Karpas-422 (cell line): ENCODE measurements at places on chromosomes 2 and 18.

- H3K27ac ChIP-seq, result no peak overlapping the region
- H3K27me3 ChIP-seq, result no peaks in the 10 kb centered on the region
- no peak overlapping the region for H3K4me3 ChIP-seq
- no peak for DNase-seq
- H3K4me1 ChIP-seq, result peaks cover 82% of the 10 kb centered on the region
Observed at GRCh38 chr2:190186238-190186637, 123.7 kb upstream of the MSTN start.

GRCh38 chr2:228869636-228870264, 401.3 kb downstream of the PID1 start:
- H3K27ac ChIP-seq, result no peak overlapping the region
- H3K4me3 ChIP-seq, result no peak overlapping the region
- H3K4me1 ChIP-seq, result no peaks in the 10 kb centered on the region
- no peaks in the 10 kb centered on the region for H3K36me3 ChIP-seq

DNA sequence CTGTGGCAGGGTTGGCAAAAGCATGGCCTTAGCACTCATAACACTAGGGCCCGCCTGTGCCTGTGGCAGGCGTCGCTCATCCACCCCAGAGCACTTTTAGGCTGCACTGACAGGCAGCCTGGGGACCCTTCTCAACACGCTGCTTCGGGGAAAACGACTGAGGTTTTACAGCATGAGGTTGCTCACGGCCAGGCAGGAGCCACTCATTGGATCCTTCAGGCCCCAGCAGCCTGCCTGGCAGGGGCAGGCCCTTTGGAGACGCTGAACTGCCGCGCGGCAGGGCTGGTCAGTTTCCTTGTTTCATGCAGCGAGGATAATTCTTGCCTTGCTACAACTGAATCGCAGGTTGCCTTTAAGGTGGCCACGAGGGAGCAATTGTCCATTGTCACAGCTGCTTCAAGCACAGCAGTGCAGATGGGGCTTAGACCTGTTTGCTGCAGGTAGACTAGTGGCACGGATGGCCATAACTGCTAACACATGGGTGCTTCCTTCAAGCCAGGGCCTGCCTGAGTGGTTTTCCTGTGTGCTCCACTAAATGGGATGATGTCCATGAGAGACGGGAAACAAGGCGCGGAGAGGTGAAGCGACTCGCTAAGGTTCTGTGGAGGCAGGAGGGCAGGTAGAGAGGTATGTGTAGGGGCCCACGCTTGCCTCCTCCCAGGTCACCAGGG, 49.9 kb upstream of the HS6ST1 start:
- H3K27me3 ChIP-seq, result no peaks in the 10 kb centered on the region
- no peak overlapping the region for H3K27ac ChIP-seq
- no peaks in the 10 kb centered on the region for H3K36me3 ChIP-seq
- H3K4me1 ChIP-seq, result no peaks in the 10 kb centered on the region

DNA sequence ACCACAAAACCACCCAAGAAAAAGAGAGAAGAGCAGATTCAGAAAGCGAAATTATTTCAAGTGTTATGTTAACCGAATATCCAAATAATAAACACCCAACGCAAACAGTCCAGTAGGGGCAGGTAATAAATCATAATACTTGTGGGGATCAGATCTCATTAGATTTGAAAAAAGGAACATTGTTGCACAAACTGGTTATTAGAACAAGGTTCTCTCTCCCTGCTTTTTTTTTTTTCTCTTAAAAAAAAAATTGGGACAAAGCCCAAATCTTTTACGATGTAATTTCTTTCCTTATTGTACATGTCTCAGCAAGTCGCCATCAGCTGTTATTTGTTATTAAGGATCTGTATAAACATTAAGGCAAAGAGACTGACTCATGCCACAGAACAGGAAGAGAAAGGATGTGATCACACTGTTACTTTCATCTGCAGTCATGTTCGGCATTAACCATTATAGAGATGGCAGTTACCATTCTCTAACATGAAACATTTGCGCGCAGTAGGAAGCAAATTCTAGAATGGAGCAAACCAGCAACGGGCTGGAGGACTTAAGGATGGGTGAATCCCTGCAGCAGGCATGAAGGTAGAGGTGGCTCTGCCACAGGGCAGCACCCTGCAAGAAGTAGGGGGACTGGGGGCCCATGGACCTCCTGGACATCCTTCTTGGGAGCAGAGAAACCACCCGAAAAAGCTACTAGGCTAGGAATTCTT, 42.0 kb downstream of the EPHA4 start:
- H3K4me1 ChIP-seq, result no peaks in the 10 kb centered on the region
- no peak overlapping the region for H3K27ac ChIP-seq
- no peak for DNase-seq
- H3K27me3 ChIP-seq, result no peaks in the 10 kb centered on the region
- H3K36me3 ChIP-seq, result no peaks in the 10 kb centered on the region

DNA sequence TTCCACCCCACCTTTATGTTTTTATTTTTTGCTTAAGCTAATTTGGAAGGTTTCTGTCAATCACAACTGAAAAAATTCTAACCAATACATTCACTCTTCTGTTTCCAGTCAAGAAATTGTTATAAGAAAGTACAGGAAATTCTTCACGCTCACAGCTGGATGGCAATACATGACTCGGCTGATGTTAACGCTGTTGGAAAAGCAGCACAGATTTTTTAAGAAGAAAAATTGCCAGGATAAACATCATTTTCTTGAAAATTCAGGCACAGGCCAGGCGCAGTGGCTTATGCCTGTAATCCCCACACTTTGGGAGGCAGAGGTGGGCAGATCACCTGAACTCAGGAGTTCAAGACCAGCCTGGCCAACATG, 46.1 kb downstream of the STPG4 start:
- no peak overlapping the region for H3K4me3 ChIP-seq
- no peaks in the 10 kb centered on the region for H3K36me3 ChIP-seq
- no peak for DNase-seq
- H3K4me1 ChIP-seq, result no peaks in the 10 kb centered on the region
- H3K27ac ChIP-seq, result no peak overlapping the region
- H3K27me3 ChIP-seq, result no peaks in the 10 kb centered on the region

DNA sequence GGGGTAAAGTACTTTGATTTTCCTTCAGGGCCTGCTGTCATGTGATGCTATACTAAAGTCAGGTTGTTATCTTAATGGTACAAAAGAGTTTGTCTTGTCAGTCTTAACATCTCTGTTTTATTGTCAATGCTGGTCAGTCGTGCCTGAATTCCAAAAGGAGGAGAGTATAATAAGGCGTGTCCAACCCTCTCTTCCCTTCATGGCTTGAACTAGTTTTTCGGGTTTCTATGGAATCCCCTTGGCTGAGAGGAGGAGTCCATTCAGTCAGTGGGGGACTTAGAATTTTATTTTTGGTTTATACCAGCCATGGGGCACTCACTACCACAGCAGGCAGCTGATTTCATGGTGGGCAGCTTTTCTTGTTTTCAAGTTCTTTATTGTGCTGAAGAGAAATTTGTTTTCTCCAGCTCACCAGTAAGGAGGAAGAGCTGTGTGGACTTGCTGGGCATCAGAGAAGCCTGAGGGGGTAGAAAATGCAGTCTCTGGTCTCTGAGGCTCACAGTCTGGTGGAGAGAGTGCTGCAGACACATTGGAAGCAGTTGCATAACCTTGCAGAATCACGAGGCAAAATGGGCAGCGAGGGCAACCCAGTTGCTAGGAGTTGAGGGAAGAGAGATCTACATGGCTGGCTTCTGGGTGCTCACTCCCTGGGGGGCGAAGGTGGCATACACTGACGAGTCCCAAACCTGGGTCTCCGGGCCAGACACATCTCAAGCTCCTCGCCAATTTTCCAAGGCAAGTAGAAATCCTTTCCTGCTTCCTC, 193.1 kb downstream of the ZBTB7C start:
- H3K4me3 ChIP-seq, result no peak overlapping the region
- H3K36me3 ChIP-seq, result no peaks in the 10 kb centered on the region
- H3K4me1 ChIP-seq, result peaks cover 14% of the 10 kb centered on the region
- no peak overlapping the region for H3K27ac ChIP-seq
- no peaks in the 10 kb centered on the region for H3K27me3 ChIP-seq

- no peaks in the 10 kb centered on the region for H3K27me3 ChIP-seq
- DNase-seq, result no peak
- no peaks in the 10 kb centered on the region for H3K36me3 ChIP-seq
- no peak overlapping the region for H3K4me3 ChIP-seq
- H3K27ac ChIP-seq, result no peak overlapping the region
- no peaks in the 10 kb centered on the region for H3K4me1 ChIP-seq
Observed at GRCh38 chr18:5627776-5628511, 84.1 kb upstream of the EPB41L3 start.
